ENCODE measurements at places on chromosomes 11 and 22. TPM values are rescaled to one million over a fixed set of nuclear protein-coding genes. Genes with fewer than 3 reads are reported as not detected.

Gene DKK3
- total RNA-seq = 293 TPM

Gene MED15
- total RNA-seq = 27.6 TPM

Gene OR52N4
- not detected for total RNA-seq

Gene RFPL3
- total RNA-seq = not detected

Gene MICALL1
- 13.9 TPM for total RNA-seq

Gene FXYD2
- not detected for total RNA-seq

Gene CTSW
- total RNA-seq = not detected

Gene CHRM1
- total RNA-seq = not detected

Gene RIMBP3B
- total RNA-seq = not detected

Gene TTLL12
- 16.7 TPM for total RNA-seq

Gene IL17REL
- not detected for total RNA-seq

Gene SLC16A8
- total RNA-seq = 0.15 TPM

Gene MTCH2
- 72.7 TPM for total RNA-seq
